NCI-H1694 (cell line): ENCODE measurements at places on chromosomes 12 and 14.

- DNase-seq, result no peak
Observed at GRCh38 chr12:11681207-11681606, 31.7 kb downstream of the ETV6 start.

GRCh38 chr12:89262855-89263552, 89.3 kb downstream of the DUSP6 start:
- no peak for DNase-seq

GRCh38 chr12:111024205-111024801, 103.9 kb upstream of the MYL2 start:
- peak; percentile 17 for DNase-seq

- peak; percentile 60 for DNase-seq
Observed at GRCh38 chr12:53737093-53737808, 10.0 kb upstream of the CALCOCO1 start.

GRCh38 chr14:91264151-91265150, 19.9 kb upstream of the GPR68 start:
- DNase-seq, result no peak

DNA sequence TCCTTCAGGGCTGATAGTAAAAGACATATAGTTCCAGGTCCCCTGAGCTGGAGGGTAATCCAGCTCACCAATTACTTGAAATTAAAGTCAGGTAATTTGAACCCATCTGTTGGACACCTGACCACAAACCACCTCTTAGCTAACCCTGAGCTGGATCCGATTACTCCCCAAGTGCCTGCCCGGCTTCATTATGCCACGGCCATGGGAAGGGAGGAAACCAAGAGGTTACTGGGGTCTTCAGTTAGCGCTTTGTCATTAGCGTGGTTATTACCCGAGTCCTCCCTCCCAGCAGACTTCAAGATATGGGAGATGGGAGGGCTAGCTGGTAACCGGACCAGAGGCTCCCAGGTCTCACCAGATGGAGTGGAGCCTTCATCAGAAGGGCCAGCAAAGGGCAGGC, 1071.4 kb downstream of the BCL11B start:
- DNase-seq, result no peak

DNA sequence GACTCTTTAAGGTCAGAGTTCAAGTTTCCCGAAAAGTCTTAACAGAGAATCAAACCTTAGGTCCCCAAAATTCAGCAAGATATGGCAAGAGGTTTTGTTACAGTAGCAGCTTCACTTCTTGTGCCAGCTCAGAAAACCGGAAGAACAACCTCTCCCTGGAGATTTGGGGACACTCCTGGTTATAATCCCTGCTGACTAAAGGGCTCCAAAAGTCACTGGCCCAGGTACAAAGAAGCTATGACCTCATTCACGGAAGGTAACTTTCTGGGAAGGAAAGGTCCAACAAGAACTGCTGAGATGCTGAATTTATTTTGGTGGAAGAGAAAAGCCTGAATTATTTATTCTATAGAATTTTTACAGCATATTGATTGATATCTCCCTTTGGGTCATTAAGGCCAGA, 55.6 kb upstream of the DIO2 start:
- DNase-seq, result no peak

DNA sequence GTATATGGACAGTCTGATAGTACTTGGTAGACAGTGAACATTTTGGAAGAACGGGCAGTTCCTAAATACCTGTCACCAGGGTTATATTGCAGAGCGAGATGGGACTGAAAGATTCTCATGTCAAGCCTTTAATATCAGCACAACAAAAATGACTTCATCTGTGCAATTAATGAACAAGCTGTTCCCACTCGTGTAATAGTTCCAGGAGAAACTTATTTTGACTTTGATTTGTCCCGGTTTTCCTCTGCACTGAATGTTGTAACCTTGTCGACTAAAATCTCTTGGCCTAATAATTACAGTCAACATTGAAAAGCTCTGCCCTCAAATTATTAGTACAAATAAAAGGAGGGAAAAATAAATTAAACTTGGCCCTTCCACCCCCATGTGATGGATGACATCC, 79.5 kb downstream of the WASHC3 start:
- DNase-seq, result no peak
